Foreskin fibroblast (primary cell): ENCODE measurements at places on chromosomes 11 and 22.
A peak's percentile ranks its signal among the peaks of the same experiment; 100 is the strongest.

GRCh38 chr11:33362051-33362910 is 105.1 kb downstream of the HIPK3 start:
- peak; percentile 78 for DNase-seq

- no peak for DNase-seq
Measured at GRCh38 chr22:17814830-17815229, 40.6 kb upstream of the BID start.

GRCh38 chr11:126816645-126817044 is 183.9 kb downstream of the KIRREL3 start:
- DNase-seq: no peak

DNA sequence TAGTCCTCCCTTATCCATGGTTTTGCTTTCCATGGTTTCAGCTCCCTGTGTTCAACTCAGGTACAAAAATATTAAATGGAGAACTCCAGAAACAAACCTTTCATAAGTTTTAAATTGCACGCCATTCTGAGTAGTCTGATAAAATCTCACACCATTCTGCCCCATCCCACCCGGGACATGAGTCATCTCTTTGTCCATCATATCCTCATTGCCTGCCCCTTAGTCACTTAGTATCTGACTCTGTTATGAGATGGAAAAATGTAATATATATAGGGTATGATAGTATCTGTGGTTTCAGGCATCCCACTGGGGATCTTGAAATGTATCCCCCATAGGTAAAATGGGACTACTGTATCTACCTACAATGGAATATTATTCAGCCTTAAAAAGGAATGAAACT is 35.5 kb upstream of the FGF3 start:
- peak; percentile 58 for DNase-seq

- DNase-seq: peak; percentile 58
Measured at GRCh38 chr11:61955422-61956135, 5.4 kb downstream of the BEST1 start.

DNA sequence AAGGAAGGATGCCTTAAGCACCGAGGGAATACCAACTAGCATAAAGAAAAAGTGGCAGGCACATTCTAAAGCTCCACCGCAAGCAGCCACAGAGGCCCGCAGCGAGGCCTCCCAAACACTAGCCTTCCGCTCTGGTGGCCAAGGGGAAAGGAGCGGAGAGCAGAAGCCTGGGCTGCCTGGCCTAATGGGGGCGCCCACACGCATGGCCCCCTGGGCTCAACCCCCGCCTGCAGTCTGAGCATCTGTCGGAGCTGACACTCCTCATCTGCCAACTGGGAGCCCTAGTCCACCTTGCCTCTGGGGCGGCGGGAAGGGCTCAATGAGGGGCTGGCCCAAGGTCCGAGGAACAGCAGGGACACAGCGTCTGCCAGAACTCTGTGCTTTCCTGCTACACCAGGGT is 50.1 kb upstream of the WNT11 start:
- no peak for DNase-seq

- DNase-seq: peak; percentile 86
Measured at GRCh38 chr22:40176921-40177737, 596 bp upstream of the TNRC6B start.

- no peak for DNase-seq
Measured at GRCh38 chr11:5405173-5405572, 16.7 kb upstream of the OR51Q1 start.

GRCh38 chr11:116217006-116217405 is 555.8 kb downstream of the BUD13 start:
- peak; percentile 8 for DNase-seq

DNA sequence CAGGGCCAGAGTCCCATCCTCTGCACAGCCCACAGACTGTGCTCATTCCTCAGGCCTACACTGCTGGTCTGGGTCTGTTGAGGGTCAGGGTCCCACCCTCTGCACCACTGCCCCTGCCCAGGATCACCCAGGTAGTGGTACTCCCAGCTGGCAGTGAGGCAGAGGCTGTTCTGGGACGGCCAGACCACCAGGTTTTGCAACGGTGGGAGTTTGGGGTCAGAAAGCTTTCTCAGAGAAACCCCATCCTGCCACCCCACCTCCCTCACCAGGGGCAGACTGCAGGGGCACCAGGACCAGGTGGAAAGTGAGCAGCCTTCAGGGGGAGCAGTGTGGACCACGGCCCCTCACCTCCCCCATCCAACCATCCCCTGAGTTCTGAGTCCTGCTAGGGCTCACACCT is 10.8 kb downstream of the NPTXR start:
- no peak for DNase-seq

- peak; percentile 34 for DNase-seq
Measured at GRCh38 chr11:44814881-44815592, 88.3 kb downstream of the TSPAN18 start.

GRCh38 chr11:76237000-76237649 is 30.8 kb upstream of the WNT11 start:
- no peak for DNase-seq

- DNase-seq: no peak
Measured at GRCh38 chr11:69439127-69439526, 42.3 kb upstream of the LINC01488 start.

GRCh38 chr22:42613872-42614301 is 796 bp downstream of the POLDIP3 start:
- peak; percentile 45 for DNase-seq

DNA sequence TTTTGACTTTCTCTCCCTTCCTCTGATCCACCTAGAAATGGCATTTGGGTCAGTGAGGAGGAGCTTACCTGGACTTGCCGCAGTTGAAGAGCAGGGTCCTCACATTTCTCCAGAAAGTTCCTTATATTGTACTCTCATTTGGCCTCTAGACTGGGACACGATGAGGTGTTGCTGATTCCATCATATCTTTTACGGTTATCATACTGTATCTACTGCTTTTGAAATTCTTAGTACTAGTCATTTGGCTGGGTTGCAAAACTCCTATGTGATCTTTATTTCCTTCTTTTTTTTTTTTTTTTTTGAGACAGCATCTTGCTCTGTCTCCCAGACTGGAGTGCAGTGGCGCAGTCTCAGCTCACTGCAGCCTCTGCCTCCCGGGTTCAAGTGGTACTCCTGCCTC is 58.7 kb upstream of the FAM181B start:
- no peak for DNase-seq

- DNase-seq: no peak
Measured at GRCh38 chr11:84437071-84437980, 1151.2 kb upstream of the CCDC90B start.

DNA sequence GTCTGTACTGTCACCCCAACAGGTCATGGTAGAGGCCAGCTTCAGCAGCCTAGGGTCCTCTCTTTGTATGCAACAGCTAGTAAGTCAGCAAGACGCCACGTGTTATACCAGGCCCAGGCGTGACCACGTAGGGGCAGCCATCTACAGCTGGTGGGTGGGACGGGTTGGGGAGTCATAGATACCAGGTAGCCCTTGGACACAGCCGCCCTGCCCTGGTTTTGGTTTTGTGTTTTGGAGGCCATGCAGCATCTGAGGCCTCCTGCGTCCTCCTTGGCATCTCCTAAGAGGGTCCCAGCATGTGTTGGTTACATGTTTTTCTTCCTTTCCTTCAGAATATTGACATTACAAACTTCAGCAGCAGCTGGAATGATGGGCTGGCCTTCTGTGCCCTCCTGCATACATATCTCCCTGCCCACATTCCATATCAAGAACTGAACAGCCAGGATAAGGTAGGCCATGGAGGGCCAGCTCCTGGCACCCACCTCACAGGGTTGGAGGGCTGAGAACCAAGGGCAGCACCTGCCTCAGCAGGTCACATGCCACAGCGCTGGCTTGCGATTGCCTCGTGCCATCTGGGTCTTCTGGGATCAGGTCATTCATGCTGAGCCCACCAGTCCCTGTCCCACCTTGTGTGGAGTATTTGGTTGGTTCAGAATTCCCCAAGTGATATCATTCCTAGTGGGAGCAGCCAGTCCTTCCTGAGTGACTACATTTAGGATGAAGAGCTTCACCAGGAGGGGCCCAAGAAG is 16.0 kb upstream of the ADORA2A start:
- no peak for DNase-seq

DNA sequence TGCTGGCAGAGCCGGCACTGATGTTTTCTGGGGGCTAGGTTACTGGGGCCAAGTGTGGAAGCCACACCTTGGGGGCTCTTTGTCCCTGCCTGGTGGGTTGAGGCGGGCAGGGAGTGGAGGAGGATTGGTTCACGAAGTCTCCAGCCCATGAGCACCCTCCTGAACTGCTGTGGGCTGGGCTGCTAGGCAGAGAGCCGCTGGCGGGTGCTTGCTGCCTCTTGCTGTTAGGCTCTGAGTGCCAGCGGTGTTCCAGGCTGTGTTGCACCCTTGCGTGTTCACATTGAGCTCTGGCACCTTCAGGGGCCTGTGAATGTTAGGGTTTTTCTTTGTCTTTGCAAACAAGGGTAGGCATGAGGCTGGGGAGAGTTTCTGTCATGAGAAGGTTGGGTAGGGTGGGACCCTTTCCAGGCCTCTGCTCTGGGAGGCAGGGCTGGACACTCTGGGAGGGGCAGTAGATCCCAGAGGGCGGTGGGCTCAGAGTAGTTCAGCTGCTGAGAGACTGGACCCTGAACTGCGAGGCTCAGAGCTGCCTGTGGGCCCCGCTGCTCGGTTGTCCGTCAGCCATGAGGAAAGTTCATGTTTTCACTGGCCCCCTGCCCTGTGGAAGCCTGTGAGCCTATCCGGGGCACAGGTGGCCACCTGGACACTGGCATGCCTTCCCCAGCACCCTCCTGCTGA is 24.0 kb upstream of the TMEM191C start:
- no peak for DNase-seq

GRCh38 chr11:128179039-128179438 is 408.3 kb downstream of the ETS1 start:
- no peak for DNase-seq

- DNase-seq: no peak
Measured at GRCh38 chr11:105155679-105156078, 16.1 kb upstream of the CARD18 start.

DNA sequence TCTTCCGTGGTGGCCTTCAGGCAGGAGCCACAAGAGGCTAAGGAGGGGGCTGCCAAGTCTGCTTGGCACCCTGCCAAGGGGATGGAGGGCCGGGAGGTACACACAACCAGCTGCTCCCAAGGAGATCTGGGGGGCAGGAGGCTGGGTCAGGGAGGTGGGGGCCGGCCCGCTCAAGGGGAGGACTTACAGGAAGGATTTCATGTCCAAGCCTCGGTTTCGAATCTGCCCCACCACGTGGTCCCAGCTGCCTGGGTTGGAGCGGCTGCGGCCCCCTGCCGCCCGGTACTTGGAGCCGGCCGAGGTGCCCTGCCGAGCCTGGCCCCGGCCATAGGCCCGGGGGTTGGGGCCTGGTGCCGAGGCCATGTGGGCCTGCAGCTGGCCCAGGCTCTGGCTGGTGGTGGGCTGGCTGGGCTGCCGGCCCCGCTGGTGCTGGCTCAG is 33.5 kb downstream of the LRRC10B start:
- no peak for DNase-seq

- peak; percentile 9 for DNase-seq
Measured at GRCh38 chr11:1281326-1281973, 28.0 kb downstream of the TOLLIP start.

GRCh38 chr22:36891646-36892045 is 21.8 kb upstream of the CSF2RB start:
- no peak for DNase-seq

GRCh38 chr11:128941110-128941509 is 1.6 kb downstream of the TP53AIP1 start:
- DNase-seq: no peak

GRCh38 chr22:25137577-25138525 is 61.8 kb upstream of the CRYBB3 start:
- no peak for DNase-seq

- no peak for DNase-seq
Measured at GRCh38 chr22:39724390-39724789, 153.8 kb downstream of the CACNA1I start.

- DNase-seq: no peak
Measured at GRCh38 chr22:49892226-49892899, 25.9 kb downstream of the ALG12 start.

- DNase-seq: no peak
Measured at GRCh38 chr11:66373265-66373664, 1.7 kb upstream of the SLC29A2 start.

DNA sequence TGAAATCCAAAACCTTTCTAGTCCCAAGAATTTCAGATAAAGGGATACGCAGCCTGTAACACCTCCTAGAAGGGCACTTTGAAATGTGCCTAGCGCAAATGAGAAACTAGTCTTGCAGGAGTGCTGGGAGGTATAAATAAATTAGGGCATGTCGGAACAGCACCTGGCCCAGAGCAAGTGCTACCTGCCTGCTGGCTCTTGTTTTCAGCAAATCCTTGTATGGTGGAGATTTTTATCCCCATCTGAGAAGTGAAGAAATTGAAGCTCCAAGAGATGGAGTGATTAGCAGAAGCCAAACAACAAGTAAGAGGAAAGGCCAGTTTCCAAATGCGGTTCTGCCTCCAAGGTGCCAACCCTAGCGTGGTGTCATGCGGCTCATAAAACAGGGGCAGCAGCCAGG is 36.7 kb upstream of the TFIP11 start:
- DNase-seq: no peak

GRCh38 chr11:36741515-36741914 is 143.5 kb upstream of the RAG2 start:
- no peak for DNase-seq

GRCh38 chr11:65266210-65266609 is 4.4 kb downstream of the POLA2 start:
- DNase-seq: no peak
